ENCODE measurements at places on chromosomes 4 and X.

DNA sequence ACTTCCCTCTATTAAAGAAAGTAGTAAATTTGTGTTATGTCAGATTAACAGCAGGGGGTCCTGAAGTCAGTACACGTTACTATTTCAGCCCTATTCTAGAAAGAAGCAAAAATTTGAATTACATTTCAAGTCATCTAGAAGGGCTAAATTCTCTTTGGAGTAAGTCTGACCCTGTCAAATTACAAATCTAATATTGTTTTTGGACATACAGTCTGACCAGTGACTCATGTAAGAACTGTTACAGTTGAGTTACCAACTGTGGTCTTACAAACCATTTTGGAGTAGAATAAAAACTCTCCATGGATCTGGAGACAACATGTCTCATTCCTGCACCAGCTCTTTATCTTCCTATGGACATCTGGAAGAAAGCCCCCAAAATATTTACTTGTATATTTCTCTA is 36.0 kb upstream of the GYPA start:
- no peak for DNase-seq

DNA sequence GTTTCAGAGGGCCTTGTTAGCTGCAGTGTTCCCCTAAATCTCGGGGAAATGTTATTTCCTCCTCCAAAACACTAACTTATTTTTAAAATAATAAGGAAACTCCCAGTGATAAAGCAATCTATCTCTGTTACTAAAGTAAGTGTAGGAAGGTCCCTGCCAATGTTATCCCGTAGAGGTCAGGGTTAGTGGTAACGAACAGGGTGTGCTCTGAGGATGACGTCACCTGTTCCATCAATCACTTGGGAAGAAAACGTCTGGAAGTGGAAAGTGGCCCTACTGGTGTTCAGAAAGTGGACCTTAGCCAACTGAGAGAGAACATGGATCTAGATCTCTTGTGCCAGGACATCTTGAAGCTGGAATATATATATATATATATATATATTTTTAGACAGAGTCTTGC is 249.5 kb downstream of the BCOR start:
- DNase-seq, result no peak

- peak; percentile 32 for DNase-seq
Observed at GRCh38 chrX:133921764-133922389, 63.5 kb downstream of the GPC3 start.

DNA sequence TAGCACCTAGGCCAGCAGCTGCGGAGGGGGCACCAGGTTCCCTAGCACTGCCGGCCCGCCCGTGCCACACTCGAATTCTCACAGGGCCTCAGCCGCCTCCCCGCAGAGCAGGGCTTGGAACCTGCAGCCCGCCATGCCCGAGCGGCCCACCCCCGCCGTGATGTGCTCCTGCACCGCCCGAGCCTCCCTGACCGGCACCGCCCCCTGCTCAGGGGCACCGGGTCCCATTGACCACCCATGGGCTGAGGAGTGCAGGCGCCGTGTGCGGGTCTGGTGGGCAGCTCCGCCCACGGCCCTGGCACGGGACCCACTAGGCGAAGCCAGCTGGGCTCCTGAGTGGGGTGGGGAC is 35.4 kb upstream of the ENPP6 start:
- DNase-seq, result no peak

DNA sequence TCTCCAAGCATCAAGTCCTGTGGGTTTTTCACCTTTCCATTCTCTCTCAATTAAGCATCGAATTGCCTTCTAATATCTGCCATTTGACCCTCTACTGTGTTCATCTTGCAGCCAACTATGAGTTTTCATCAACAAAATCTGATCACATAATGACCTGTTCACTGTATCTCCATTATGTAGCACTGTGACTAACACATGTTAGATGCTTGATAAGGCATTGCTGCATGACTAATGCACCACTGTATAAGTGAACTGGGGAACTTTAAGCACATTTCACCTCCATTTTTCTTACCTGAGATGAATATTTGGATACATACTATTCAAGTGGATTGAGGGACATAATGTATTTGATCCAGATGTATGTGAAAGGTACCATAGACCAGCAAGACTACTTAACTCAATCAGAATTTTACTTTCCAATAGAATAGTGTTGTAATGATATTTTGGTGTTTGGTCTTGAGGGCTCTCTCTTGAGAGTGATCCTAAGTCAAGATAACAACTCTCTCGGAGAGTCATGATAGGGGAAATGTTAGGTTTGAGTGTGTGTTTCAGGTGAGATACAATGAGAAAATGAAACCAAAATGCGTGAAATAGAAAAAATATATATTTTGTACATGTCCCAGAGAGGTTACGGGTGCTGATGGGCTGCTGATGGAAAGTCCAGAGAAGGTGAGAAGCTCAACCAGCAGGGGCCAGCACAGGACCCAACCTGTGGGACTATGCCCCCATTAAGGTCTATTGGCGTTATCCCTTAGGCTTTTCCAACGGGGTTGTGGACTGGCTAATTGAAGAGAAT is 60.2 kb upstream of the HS3ST1 start:
- DNase-seq, result peak; percentile 16

DNA sequence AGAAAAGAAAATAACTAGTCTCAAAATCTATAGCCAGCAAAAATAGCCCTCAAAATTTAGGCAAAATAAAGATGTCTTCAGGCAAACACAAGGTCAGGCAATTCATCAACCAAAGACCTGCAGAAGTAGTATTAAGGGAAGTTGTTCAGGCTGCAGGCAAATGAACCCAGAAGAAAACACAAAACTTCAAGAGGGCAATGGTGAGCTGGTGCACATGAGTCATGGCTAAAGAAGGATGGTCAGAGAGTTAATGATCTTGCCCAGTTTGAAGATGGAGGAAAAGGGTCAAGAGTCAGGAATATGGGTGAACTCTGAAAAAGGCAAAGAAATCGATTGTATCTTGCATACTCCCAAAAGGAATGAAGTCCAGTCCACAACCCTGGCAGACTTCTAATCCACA is 83.1 kb upstream of the FAT4 start:
- no peak for DNase-seq

DNA sequence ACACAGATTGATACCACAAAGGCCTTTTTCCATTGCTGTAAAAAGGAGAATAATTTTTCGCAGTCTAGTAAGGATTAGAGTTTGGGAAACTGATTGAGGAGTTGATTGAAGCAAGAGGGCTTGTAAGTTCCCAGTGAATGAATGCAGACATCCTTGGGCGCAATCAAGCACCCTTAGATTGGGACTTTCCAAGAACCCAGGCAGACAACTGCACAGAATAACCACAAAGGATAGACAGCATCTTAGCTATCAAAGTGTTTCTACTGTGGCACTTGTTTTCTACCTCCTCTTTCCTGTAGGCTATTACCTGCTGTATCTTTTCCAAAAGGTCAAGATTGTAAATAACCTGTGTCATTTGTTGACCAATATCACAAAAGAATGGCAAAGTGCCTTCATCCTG is 2.6 kb downstream of the COX18 start:
- DNase-seq, result no peak

GRCh38 chr4:148757171-148757570 is 315.0 kb upstream of the NR3C2 start:
- DNase-seq, result no peak

- no peak for DNase-seq
Observed at GRCh38 chr4:186109245-186109644, 4.7 kb downstream of the FAM149A start.
